ENCODE measurements at places on chromosomes 1 and 21.

GRCh38 chr21:45175326-45176095 lies 101.1 kb downstream of the ADARB1 start:
- DNase-seq, result no peak

DNA sequence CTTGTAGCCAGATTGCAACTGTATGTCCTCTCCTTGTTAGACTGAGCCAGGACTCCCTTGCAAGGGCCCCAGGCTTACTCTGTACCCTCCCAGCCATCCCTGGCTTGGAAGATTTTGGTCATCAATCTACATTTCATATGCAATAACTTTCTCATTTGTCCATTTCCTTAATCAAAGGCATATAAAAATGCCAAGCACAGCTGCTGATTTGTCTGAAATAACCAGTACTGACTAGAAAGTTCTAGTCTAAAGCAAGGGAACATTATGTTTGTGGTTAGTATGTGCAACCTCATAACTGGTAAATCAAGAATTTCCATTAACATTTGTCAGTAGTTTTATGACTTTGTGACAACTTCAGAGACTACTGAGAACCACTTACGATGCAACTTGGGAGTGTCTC lies 370.2 kb downstream of the ST6GALNAC3 start:
- no peak for DNase-seq

DNA sequence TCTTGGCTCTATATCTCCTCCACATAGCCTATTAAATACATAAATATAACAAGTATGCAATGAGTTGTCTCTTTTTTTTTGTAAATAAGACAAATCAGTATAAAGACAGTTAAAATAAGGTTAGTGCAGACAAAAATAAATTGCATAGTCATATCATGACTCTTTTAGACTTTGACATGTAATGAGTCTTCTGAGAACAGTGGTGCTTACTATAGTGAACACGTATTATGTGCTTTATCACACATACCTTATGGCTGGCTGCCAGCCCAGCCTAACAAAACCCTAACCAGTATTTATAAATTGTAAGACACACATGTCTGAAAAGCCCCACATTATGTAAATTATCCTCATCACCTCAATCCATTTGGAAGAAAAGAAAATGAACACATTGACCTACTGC lies 29.1 kb upstream of the F13B start:
- no peak for DNase-seq

- DNase-seq, result no peak
Measured at GRCh38 chr1:177287270-177287669, 116.5 kb downstream of the BRINP2 start.

DNA sequence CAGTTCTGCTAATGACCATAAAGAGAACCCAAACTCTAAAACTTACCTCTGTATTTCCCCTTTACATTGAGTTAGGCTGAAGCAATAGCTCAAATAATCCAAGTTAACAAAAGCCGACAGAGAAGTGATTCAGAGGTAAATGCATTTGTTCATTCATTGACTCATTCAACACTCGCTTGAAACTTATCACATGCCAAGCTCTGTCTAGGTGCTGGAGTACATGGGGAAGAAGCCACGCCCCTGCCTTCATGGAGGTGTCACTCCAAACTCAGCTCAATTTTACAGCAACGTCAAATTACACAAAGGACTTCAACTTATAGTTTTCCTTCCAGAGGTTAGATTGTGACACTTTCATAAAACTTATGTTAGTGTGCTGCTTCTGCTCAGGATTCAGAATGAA lies 45.8 kb downstream of the SLC25A24 start:
- DNase-seq, result no peak

DNA sequence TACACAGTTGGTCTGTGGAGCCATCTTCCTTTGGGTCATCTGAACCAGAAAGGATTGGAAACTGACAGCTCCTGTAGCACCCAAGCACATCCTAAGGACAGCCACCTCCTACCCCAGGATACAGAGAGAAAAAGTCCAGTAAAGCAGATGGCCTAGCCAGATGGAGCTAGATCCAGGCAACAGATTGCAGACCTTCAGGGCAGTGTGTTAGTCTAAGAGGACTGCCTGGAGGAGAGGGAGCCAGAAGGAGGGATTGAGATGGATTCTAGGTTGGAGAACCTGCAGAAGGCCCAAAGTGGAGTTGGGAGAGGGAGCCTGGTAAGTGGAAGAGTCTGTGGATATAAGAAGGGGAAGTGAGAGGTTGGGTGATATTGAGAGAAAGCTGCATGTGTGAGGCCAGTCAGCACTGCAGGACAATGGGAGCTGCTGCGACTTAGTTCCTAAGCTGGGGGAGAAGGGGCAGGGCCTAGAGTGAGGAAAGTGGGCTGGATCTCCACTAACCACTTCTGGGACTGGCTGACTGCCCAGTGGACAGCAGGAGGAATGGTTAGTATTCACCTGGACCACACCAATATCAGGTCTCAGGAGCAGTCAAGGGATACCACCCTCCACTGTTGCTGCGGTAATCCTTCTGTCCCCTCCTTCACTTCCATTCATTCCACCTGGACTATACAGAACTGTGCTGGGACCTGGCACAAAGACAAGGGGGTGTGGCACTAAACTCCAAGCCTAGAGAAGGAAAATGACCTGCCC lies 13.4 kb downstream of the BCAN start:
- DNase-seq, result no peak

GRCh38 chr1:220875260-220875659 lies 4.0 kb upstream of the HLX start:
- no peak for DNase-seq

DNA sequence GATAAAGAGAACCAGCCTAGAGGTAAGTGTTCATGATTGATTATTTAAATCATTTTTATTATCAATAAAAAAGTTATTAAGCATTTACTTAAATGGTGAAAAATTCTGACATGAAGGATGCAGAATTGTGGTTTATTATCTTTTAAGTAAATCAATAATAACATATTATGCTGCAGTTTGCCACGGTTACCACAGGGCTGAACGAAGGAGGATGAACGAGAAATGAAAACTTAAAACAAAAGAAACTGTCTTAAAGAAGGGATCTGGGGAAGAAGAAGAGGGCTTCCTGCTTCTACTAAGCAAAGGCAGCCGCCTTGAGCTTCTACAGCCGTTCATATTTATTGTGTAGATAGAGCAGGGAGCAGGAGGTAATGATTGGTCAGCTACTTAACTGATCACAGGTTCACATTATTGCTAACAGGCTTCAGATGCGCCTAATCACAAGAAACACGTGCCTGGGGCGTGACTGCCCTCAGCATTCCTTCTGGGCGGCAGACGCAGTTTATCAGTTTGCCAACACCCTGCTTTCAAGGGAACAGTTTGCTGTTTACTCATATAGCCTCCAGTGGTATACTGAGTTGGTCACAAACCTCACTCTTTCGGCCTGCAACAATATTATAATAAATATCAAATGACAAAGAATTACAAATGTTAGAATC lies 5.8 kb upstream of the FNBP1L start:
- DNase-seq, result no peak

GRCh38 chr1:185279571-185279970 lies 37.5 kb downstream of the IVNS1ABP start:
- no peak for DNase-seq
